AG04449 (cell line): ENCODE measurements at places on chromosomes 13 and 19.

DNA sequence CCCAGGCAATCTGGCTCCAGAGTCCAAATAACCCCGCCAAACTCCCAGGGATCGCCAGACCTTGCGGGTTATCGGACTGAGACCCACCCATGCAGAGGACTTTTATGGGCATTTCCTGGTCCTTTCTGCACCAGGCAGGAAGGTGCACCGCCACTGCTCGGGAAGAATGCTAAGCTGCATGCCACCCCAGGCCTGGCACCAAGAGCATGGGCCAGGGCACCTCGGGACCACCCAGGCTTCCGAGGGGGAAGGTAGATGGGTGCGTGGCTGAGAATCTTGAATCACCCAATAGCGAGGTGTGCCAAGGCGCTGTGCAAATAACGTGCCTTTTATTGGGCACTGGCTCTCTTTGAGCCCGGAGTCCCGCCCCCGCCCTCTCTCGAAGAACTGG is 422 bp upstream of the ZNF575 start:
- no peak for DNase-seq

- DNase-seq, result no peak
Measured at GRCh38 chr19:28948566-28948965, 264.4 kb downstream of the UQCRFS1 start.

- no peak for DNase-seq
Measured at GRCh38 chr19:11422163-11423065, 3.3 kb upstream of the RGL3 start.

- no peak for DNase-seq
Measured at GRCh38 chr13:48475230-48475629, 57.6 kb downstream of the RCBTB2 start.

- DNase-seq, result peak; percentile 51
Measured at GRCh38 chr19:8526345-8527091, 12.6 kb upstream of the ZNF414 start.

DNA sequence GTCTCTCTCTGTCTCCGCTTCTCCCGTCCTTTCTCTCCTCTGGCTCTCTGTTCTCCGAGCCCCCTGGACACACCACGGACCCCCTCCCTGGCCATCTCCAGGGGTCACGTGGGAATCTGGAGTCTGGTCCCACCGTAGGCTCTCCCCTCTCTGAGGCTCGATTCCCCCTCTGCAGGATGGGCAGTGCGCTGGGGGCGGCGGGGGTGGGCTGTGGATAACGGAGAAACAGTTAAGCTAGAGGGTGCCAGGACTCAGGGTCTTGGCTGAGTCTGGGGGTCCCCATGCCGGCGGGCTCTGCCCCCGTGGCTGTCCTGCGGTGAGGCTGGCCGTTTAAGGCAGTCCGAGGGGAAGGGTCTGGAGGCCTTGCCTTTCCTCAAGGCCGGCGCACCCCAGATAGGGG is 462 bp upstream of the MEIS3 start:
- no peak for DNase-seq

GRCh38 chr19:47699360-47699917 is 13.8 kb upstream of the EHD2 start:
- DNase-seq, result no peak

GRCh38 chr13:39970177-39970846 is 314.9 kb downstream of the COG6 start:
- DNase-seq, result no peak

DNA sequence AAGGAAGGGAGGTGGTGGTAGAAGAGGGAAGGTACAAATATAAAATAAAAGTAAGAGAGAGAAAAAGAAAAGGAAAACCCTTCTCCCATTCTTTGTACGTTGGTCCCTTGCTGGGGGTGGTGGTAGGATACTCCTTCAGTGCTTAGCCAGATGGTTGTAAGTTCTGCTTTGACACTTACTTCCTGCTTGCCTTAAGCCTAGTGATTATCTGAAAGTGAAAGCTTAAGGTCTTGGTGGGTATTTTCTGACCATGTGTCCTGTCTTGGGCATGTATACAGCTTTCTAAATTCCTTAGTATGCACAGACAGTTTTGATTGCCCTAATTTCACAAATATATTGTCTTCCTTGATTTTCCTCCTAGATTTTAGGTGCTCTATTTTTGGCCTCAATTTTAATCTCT is 314.8 kb downstream of the PCDH17 start:
- DNase-seq, result no peak

- DNase-seq, result no peak
Measured at GRCh38 chr19:46732172-46732938, 13.5 kb upstream of the FKRP start.

- DNase-seq, result no peak
Measured at GRCh38 chr19:2223959-2224358, 12.2 kb downstream of the PLEKHJ1 start.

- DNase-seq, result no peak
Measured at GRCh38 chr19:51131780-51132680, 7.3 kb downstream of the SIGLEC9 start.

DNA sequence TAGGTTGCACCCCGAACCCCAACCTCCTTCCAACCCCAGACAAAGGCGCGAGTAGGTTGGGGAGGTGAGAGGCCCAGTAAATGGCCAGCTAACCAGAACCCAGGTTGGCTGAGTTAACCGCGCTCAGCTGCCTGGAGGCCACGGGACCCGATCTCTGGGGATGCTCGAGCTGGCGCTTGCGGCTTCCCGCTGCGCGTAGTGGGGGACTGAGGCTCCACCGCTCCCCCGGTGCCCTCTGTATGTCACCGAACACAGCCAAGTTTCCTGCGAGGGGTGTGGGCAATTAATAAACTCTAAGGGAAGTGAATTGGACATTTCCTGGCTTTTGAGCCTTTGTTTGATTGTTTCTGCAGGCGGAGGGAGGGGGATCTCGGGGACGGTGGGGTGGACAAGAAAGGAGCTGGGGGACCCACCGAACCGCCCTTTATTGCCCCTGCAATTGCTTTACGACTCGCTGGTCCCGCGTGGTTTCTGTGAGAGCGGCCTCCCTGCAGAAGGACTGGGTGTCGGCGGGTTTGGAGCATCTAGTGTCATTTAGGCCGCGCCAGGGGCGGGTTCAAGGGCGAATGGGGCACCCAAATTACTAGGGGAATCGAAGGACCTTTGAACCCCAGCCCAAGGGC is 3.5 kb upstream of the ZIC5 start:
- DNase-seq, result no peak

GRCh38 chr13:50094615-50095293 is 79.5 kb downstream of the KCNRG start:
- DNase-seq, result no peak

DNA sequence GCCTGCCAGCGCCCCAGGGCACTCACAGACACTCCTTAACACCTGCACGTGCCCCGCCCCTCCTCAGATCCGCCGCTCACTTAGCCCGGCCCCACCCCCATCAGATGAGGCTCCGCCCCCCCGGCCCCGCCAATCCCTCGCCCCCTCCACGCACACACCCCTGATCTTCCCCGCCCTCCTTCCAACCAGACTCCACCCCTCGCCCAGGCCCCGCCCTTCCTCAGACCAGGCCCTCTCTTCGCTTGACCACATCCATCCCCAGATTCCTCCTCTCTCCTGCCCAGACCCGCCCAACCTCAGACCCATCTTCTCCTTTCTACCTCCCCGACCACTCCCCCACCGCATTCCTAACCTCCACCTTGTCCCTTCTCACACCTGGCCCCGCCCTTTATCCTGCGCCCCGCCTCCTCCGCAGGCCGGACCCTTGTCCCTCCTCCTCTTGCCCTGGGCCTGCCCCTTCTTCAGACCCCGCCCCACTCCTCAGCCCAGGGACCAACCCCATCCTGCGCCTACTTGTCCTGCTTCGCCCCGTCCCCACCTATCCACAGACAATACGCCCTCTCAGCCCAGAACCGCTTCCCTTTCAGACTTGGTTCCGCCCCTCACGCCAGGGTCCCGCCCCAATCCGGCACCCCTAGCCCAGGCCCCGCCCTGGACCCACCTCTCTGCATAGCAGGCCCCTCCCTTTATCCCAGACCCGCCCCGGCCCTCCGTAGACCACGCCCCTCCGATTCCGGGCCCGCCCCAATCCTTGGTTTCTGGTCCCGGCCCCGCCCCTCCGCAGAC is 452 bp upstream of the KLHL26 start:
- peak; percentile 59 for DNase-seq

- no peak for DNase-seq
Measured at GRCh38 chr13:82800391-82800790, 1081.9 kb downstream of the SLITRK1 start.

DNA sequence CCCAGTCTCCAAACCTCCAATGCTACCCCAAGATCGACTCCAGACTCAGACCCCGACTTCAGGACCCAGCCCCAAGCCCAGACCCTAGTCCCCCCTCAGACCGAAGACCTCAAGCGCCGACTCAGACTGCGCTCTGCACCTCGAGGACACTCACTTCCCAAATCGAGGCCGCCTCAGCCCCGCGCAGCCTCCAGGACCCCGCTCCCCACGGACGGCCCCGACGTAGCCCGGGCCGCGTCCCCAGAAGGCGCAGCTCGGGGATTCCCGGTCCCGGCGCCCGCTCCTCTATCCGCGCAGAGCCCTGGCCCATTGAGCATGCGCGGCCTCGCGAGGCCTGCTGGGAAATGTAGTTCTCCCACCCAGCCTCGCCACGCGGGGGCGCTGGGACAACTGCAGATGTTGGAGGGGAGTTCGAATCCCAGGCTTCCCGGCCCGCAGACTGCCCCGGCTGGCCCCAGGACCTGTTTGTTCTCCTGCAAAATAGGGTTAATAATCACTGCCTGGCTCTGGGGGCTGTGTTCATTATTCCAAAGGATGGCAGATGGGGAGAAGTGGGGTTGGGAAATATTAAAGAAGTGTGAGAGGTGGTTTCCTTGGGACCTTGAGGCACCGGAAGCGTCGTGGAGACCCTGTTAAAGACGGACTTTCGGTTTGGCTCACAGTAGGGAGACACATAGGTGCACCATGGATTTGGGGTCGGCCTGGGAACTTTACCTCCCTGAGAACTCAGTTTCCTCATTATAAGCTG is at the start of gene APBA3:
Gene APBA3 (minus strand): TSS at position 311 of the 748 bp plus-strand sequence. CDS start 1,428 bp downstream, outside the sequence.
- DNase-seq, result peak; percentile 31

DNA sequence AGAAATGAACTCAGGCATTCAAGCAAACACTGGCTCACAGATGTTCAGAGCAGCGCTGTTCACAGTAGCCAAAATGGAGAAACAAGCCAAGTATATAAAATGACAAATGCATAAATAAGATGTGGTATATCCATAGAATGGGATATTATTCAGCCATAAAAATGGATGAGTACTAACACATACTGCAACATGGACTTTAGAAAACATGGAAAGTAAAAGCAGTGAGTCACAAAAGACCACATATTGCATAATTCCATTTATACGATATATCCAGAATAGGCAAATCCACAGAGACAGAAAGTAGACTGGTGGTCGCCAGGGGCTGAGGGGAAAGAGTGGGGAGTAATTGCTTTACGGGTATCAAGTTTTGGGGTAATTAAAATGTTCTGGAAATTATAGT is 6.6 kb downstream of the ZNF837 start:
- no peak for DNase-seq

- DNase-seq, result no peak
Measured at GRCh38 chr19:31988256-31988655, 357.2 kb upstream of the ZNF507 start.

DNA sequence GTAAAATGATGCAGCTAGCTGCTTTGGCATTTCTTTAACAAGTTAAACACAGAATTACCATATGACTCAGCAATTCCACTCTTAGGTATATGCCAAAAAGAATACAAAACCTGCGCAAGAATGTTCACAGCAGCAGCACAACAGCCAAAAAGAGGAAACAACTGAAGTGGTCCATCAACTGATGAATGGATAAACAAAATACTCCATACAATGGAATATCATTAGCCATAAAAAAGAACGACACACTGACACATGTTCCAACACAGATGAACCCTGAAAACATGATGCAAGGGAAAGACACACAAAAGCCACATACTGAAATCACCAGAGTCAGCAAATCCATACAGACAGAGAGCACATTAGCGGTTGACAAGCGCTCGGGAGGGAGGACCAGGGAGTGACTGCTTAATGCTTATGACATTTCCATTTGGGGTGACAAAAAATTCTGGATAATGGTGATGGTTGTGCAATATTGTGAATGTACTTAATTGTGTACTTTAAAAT is 3.0 kb downstream of the PCID2 start:
- DNase-seq, result no peak

DNA sequence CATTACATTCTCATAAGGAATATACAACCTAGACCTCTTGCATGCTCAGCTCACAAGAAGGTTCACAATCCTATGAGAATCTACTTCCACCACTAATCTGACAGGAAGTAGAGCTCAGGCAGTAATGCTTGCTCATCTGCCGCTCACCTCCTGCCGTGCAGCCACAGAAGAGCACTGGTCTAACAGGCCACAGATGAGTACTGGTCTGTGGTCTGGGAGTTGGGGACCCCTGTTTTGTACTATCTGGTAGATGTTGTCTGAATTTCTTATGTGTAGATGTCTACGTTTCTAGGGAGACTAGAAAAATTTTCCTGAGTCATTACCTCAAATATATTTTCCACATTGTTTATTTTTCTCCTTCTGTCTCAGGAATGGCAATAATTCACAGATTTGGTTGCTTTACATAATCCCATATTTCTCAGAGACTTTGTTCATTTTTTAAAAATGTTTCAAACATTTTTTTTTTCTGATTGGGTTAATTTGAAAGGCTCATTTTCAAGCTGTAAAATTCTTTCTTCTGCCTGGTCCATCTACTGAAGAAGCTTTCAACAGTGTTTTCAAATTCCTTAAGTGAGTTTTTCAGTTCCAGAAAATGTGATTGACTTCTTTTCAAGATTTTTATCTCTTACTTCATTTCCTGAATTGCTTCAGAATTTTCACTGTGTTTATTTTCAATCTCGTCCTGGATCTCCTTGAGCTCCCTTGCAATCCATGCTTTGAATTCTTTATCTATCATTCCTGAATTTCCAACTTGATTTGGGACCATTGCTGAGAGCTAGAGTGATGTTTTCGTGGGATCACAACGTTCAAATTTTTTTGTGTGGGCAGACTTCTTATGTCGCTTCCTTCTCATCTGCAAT is 1322.2 kb downstream of the PCDH9 start:
- no peak for DNase-seq
